ENCODE measurements at places on chromosomes 13 and 19.
A peak's percentile ranks its signal among the peaks of the same experiment; 100 is the strongest.

GRCh38 chr19:51971624-51972023 lies 15.0 kb downstream of the ZNF350 start:
- no peaks in the 10 kb centered on the region for H3K4me1 ChIP-seq
- H3K27ac ChIP-seq, result no peak overlapping the region
- no peaks in the 10 kb centered on the region for H3K27me3 ChIP-seq
- H3K36me3 ChIP-seq, result peaks cover 62% of the 10 kb centered on the region
- H3K4me3 ChIP-seq, result no peak overlapping the region

GRCh38 chr19:34403784-34404108 lies 453 bp upstream of the PDCD2L start:
- DNase-seq, result no peak
- H3K36me3 ChIP-seq, result peaks cover 20% of the 10 kb centered on the region
- H3K4me1 ChIP-seq, result peaks cover 12% of the 10 kb centered on the region

GRCh38 chr13:90201202-90201601 lies 1146.3 kb upstream of the MIR17HG start:
- no peaks in the 10 kb centered on the region for H3K4me1 ChIP-seq
- no peaks in the 10 kb centered on the region for H3K36me3 ChIP-seq
- no peak overlapping the region for H3K4me3 ChIP-seq
- no peaks in the 10 kb centered on the region for H3K27me3 ChIP-seq

DNA sequence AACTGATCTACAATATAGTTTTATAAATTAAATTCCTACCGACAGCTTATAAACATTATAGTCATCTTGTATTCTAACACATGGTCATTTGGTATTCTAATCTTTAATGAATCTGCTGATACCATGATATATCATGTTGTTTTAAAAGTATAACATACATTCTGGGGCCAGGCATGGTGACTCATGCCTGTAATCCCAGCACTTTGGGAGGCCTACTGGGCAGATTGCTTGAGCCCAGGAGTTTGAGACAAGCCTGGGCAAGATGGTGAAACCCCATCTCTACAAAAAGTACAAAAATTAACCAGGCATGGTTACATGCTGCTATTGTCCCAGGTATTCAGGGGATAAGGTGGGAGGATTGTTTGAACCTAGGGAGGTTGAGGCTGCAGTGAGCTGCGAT lies 3.1 kb downstream of the ZNF383 start:
- H3K4me3 ChIP-seq, result no peak overlapping the region
- H3K27me3 ChIP-seq, result no peaks in the 10 kb centered on the region
- peaks cover 25% of the 10 kb centered on the region for H3K36me3 ChIP-seq
- DNase-seq, result no peak

DNA sequence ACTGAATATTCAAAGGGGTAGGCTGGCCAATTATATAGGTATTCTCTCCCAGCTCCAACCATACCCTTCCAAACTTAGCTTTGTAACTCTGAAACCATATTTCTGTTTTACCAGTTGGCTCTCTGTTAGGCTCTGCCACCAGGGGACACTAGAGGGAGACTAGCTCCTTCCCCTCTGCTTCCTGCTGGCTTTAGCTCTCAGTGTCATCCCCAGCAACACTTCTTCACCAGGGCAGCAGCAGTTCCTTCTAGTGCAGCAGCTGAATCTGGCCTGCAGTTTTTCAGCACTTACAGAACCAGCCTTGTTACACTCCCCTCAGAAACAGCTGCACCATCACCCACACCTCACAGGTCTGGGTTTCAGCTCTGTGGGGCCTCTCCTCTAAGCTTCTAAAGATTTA lies 51.0 kb upstream of the DOCK9 start:
- no peaks in the 10 kb centered on the region for H3K27me3 ChIP-seq
- H3K36me3 ChIP-seq, result no peaks in the 10 kb centered on the region
- no peak overlapping the region for H3K4me3 ChIP-seq
- H3K4me1 ChIP-seq, result peaks cover 11% of the 10 kb centered on the region

- no peaks in the 10 kb centered on the region for H3K36me3 ChIP-seq
- H3K27me3 ChIP-seq, result no peaks in the 10 kb centered on the region
- no peak overlapping the region for H3K4me3 ChIP-seq
- H3K4me1 ChIP-seq, result no peaks in the 10 kb centered on the region
- no peak overlapping the region for H3K27ac ChIP-seq
Observed at GRCh38 chr19:22945560-22945959, 57.4 kb downstream of the ZNF728 start.

GRCh38 chr19:8307400-8307964 lies 676 bp downstream of the CD320 start:
- DNase-seq, result no peak
- H3K27ac ChIP-seq, result peak overlapping the region; percentile 70
- peak overlapping the region; percentile 65 for H3K4me3 ChIP-seq
- peaks cover 21% of the 10 kb centered on the region for H3K36me3 ChIP-seq

DNA sequence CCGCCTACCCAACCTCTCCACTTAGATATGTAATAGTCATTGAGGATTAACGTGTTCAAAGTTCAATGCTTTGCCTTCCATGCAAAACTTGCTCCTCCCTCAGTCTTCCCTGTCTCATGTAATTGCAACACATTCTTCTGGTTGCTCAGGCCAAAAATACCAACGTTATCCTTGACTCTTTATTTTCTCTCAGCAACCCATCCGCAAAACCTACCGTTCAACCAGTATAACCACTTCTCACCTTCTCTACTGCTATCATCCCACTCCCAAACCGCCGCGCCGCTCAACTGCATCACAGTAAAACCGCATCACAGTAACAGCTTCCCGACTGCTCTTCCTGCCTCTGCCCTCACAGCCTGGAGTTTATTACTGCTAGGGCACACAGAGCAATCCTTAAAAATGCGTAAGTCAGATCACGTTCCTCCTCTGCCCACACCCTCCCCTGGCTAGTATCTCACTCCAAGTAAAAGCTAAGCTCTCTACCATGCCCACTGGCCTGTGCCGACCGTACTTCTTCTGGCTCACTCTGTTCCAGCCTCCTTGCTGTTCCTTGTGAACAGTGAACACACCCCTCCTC lies 8.2 kb downstream of the MTIF3 start:
- H3K4me3 ChIP-seq, result no peak overlapping the region
- peaks cover 50% of the 10 kb centered on the region for H3K36me3 ChIP-seq
- no peak for DNase-seq
- H3K4me1 ChIP-seq, result peaks cover 12% of the 10 kb centered on the region

DNA sequence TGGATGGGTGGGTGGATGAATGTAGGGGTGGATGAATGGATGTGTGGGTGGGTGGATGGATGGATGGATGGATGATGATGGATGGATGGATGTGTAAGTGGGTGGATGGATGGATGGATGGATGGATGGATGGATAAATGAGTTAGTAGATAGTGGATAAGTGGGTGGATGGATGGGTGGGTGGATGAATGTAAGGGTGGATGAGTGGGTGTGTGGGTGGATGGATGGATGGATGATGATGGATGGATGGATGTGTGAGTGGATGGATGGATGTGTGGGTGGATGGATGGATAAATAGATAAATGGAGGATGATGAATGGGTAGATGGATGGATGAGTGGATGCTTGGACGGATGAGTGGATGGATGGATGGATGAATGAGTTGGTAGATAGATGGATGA lies 3.2 kb downstream of the MCF2L start:
- no peak overlapping the region for H3K4me3 ChIP-seq
- H3K4me1 ChIP-seq, result peaks cover 13% of the 10 kb centered on the region
- no peak for DNase-seq
- H3K36me3 ChIP-seq, result no peaks in the 10 kb centered on the region
- no peak overlapping the region for H3K27ac ChIP-seq
- peaks cover 7% of the 10 kb centered on the region for H3K27me3 ChIP-seq

- H3K36me3 ChIP-seq, result no peaks in the 10 kb centered on the region
- H3K27ac ChIP-seq, result no peak overlapping the region
- no peak for DNase-seq
Observed at GRCh38 chr13:105333416-105333815, 1202.0 kb downstream of the EFNB2 start.

DNA sequence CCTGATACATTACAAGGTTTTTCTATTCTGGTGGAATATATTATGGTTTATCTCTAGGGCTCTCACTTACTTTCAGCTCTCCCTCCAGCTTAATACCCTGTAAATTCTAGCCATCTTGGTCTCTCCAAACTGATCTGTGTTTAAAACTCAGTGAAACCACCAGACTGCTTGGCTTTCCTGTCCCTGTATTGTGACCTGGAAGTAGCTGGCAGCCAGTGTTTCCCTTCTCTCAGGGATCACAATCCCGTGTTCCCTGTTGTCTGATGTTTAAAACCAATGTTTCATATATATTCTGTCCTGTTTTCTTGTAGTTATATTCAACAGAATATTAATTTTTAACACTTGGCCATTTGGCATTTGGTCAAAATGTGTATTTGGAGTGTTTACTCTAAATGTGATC lies 8.0 kb downstream of the AKAP11 start:
- no peak for DNase-seq
- H3K27me3 ChIP-seq, result no peaks in the 10 kb centered on the region
- no peaks in the 10 kb centered on the region for H3K36me3 ChIP-seq
- H3K27ac ChIP-seq, result no peak overlapping the region
- H3K4me1 ChIP-seq, result peaks cover 12% of the 10 kb centered on the region

DNA sequence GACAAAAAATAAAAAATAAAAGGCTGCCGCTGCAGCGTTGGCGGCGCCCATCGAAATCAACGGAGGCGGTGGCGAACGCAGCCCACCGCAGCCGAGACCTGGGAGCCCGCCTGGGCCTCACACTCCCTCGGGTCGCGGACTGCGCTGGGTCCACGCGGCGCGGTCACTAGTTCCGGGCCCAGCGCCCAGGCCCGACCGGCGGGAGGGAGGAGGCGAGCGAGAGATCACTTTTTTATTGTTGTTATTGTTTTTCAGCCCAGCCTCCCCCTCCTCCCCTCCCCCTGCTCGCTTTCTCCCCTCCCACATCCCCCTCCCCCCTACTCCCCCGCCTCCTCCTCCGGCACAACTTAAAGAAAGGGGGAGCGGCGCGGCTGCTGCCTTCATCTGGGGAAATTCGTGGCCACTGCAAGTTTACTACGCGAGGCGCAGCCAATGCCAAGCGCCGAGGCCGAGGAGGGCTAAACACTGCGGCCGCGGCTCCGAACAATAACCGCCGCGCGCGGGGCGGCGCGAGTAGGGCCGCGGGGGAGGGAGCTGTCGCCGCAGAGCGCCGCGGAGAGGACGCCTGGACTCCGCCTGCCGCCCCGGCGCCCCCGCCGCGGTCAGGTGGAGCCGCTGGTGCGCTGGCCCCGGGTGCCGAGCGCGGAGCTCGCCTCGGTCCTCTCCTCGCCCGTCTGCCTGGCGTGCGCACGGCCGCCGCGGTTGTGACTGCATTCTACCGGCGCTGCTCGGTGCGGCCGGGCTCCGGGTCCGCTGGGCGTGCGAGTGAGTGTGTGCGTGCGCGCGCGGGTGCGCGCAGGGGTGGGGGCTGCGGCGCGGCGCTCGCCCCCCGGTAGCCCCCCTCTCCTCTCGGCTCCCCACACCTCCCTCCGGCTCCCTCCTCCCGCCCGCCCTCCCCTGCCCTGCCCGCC lies 505 bp upstream of the ZIC2 start:
- no peak for DNase-seq
- H3K4me3 ChIP-seq, result peak overlapping the region; percentile 49
- peaks cover 37% of the 10 kb centered on the region for H3K4me1 ChIP-seq

DNA sequence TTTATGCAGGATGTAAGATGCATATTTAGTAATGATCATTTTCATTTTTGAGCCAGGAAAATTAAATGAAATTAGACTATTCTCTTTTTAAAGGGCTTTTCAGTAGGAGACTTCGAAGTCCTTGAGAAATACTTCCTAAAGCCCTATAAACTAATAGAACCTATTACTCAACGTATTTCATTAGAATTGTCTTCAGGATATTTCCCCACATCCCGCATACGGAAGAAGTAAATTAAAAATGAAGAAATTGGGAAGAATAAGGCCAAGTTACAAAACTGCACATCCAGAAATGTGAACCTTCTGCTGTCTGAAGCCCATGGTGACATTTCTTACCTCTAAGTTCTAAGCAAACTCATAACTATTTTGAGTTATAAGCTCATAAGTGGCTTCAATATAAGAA lies 66.5 kb downstream of the RXFP2 start:
- no peak overlapping the region for H3K27ac ChIP-seq
- H3K4me1 ChIP-seq, result peaks cover 4% of the 10 kb centered on the region
- no peak overlapping the region for H3K4me3 ChIP-seq
- no peaks in the 10 kb centered on the region for H3K36me3 ChIP-seq
- DNase-seq, result no peak

GRCh38 chr19:38009650-38010242 lies 102.7 kb downstream of the SIPA1L3 start:
- peaks cover 13% of the 10 kb centered on the region for H3K4me1 ChIP-seq
- no peaks in the 10 kb centered on the region for H3K36me3 ChIP-seq
- no peaks in the 10 kb centered on the region for H3K27me3 ChIP-seq
- no peak overlapping the region for H3K4me3 ChIP-seq
- H3K27ac ChIP-seq, result no peak overlapping the region

GRCh38 chr19:30634996-30635975 lies 263.1 kb downstream of the ZNF536 start:
- H3K27ac ChIP-seq, result no peak overlapping the region
- no peak overlapping the region for H3K4me3 ChIP-seq
- no peaks in the 10 kb centered on the region for H3K36me3 ChIP-seq
- no peaks in the 10 kb centered on the region for H3K27me3 ChIP-seq

DNA sequence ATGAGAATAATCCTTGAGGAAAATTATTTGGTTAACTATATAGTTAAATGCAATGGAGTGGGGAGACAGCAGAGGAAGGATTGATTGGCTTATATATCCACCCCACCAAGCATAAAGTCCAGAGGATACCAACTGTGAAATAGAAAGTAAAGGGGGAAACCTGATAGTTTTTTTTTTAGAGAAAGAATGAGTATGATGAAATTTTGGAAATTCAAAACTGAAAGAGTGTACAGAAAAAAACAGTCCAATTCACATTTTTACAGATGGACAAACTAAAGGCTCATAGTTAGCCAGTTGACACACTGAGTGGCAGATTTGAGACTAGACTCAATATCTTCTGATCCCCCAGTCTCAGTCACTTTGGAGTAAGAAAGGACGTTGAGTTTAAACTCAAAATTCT lies 51.1 kb downstream of the FNDC3A start:
- H3K4me1 ChIP-seq, result no peaks in the 10 kb centered on the region
- H3K27ac ChIP-seq, result no peak overlapping the region
- H3K27me3 ChIP-seq, result no peaks in the 10 kb centered on the region
- DNase-seq, result no peak
- no peaks in the 10 kb centered on the region for H3K36me3 ChIP-seq
- H3K4me3 ChIP-seq, result no peak overlapping the region

DNA sequence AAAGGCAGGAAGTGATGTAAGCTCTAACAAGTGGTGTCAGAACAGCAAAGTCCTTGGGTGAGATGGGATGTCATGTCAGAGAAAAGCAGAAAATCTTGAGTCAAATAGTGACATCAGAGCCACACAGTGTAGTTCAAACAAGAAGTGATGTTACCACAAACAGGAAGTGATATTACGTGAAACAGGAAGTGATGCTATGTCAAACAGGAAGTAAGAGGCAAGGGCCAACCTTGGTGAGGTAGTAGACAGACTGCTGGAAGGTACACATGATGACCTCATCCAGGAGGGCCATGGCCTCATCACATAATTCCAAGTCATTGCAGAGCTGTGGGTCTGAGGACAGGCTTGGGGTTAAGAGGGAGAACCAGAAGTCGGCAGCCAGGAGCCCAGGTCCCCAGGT lies 7.0 kb upstream of the MAMSTR start:
- H3K27ac ChIP-seq, result peak overlapping the region; percentile 82
- H3K4me3 ChIP-seq, result no peak overlapping the region
- H3K4me1 ChIP-seq, result peaks cover 43% of the 10 kb centered on the region
- H3K36me3 ChIP-seq, result peaks cover 20% of the 10 kb centered on the region
- no peak for DNase-seq
- peaks cover 2% of the 10 kb centered on the region for H3K27me3 ChIP-seq
